Fibroblast of gingiva (primary cell): ENCODE measurements at places on chromosomes 4 and X.
A peak's percentile ranks its signal among the peaks of the same experiment; 100 is the strongest.

DNA sequence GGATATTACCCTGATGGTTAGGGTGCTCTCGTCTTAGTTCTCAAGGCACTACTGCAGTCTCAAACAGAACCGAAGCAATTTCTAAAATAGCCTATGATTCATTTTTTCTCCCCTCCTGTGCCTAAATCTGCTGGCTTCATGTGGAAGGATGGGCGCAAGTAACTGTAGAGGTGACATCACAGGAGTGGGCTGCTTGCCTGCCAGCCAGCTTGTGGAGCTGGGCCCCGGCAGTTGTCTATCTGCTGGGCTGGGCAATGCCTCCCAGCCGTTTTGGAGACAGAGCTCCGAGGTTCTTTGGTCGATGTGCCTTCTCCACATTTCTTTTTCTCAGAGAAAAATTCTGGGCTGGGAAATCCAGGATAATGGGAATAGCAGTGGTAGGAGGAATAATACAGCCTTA is 34.3 kb upstream of the CITED1 start:
- DNase-seq = no peak

DNA sequence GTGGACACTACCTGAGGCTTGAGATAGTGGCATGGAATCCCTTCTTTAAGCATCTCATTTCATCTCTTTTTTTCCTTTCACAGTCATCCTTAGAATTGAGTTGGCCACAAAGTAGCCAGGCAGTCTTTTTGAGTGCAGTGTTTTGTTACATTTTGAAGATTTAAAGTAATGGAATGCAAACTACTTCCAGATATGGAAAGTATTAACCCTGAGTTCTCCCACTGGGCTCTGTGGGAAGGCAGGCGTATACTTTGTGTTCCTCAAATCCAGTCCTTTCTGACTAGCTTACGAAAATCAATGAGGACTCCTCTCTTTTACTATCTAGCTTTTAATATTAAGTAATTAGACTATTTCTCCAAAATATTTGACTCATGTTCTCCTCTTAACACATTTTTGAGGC is 29.9 kb downstream of the PCDH10 start:
- DNase-seq = peak; percentile 38

GRCh38 chr4:20283039-20283438 is 31.3 kb downstream of the SLIT2 start:
- DNase-seq = no peak

DNA sequence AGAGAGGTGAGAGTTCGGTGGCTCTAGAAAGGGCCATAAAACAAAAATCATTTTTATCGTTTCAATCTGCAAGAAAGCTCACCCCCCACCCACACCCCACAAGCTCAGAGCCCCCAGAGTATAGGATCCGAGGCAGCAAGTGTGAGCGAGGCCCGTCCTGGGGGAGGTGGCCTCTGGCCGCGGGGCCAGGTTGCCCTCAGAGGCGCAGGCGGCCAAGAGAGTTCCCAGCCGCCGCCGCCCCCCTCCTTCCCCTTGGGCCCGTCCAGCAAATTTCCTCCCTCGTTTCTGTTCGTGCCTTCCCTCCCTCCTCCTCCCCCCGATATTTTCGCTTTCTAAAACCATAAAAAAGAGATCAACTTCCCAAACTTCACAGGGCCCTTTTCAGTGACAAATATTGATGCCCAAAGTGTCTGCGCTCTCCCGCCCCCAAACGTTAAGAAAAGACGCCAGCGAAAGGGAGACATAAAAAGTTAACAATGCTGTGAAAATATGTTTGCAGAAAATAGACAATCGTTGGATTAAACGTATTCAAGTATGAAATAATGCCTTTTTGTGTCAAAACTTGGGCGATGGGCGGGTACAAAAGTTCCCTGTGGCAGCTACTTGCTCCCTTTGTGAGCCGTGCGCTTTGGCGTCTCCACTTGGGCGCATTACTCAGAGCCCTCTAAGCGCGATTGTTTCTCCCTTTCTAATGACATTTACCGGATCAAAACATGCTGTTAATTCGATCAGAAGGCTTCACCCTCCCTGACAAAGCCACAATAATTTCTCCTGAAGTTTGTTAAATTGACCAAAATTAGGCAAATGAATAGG is 1.1 kb upstream of the HELT start:
- DNase-seq = no peak

DNA sequence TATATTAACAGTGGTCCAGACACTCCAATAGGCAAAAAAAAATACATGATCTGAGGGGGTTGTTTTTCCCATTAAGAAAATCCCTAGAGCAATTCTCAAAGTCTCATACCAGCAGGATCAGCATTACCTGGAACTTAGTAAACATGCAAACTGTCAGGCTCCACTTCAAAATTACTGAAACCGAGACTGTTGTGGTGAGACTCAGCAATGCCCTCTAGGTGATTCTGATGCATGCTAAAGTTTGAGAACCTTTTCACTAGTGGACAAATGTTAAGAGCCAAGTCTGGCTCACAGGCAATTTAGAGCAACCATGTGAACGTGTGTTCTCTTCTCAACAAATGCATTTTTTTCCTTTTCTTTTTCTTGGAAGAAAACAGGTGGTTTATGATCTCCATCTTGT is 30.2 kb downstream of the NEK1 start:
- DNase-seq = no peak
